ENCODE measurements at places on chromosomes 3 and 15.

DNA sequence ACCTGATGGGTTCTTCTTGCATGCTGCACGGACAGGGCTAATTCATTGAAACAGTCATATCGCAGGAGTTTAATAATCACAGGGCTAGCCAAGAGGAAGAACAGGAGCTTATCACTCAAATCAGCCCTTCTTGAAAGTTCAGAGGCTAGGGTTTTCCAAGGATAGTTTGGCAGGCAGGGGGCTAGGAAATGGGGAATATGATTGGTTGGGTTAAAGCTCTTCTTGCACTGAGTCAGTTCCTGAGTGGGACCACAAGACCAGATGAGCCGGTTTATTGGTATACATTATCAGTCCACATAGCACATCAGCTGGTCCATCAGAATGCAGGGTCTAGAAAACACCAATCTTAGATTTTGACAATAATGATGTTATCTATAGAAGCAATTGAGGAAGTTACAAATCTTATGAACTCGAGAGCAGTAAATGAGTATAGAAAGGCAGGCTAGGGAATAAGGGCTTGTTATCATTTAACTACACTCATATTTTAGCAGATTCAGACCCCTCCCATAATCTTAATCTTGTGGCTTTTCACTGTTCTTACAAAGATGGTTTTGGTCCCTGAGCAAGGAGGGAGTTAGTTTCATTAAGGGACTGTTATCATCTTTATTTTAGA lies 58.1 kb upstream of the SLC25A36 start:
- DNase-seq, result peak; percentile 31

DNA sequence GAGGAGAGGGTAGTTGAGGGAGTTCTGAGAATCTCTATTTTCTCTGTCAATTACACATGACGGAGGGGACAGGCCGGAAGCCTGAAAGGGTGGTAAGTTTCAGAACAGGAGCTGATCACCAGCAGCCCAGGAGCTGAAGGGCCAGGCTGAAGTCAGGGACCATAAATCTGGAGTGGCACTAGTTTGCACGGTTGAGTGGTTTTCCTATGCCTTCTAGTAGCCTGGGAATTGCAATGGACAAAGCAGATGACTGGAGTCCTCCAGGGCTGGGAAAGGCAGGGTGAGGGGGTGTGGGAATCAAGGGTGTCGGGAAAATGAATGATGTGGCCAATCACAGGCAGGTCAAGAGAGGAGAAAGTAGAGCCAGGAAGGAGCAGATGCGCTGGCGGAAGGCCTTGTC lies 72.5 kb downstream of the MAGEF1 start:
- no peak for DNase-seq

DNA sequence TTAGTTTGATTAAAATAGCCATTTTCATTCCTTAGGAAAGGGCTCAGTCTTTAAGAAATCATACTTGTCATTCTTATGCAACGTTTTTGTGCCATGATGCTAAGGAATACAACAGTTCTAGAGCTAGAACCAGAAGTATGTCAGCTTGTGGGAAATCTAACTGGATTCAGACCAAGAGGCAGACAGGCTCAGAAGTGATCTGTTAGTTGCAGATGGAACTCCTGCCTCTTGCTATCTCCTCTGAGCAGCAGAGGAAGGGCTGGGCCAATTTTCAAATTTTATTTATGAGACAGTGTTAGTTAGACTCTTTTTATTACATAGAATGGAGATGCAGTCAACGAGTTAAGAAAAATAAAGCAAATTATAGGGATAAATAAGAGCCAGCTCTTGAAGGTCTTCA lies 48.5 kb upstream of the RYR3 start:
- DNase-seq, result no peak

DNA sequence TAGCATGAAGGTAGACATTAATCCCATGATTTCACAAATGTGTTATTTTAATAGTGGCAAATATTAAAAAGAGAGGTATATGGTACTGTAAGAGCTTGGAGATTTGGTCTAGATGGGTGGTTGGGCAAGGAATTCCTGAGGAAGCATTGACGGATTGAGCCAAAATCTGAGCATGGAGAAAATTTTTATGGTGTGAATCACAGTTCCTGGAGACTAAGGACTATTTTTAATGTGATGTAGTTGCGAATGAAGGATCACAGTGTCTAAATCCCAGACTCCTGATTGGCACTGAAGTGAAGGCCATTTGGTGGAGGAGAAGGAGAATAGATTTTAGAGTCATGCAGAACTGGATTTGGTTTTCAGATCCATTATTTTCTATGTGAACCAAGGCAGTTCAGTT lies 188.7 kb upstream of the FEZF2 start:
- DNase-seq, result no peak
